ENCODE measurements at places on chromosomes 7 and 10.
A peak's percentile ranks its signal among the peaks of the same experiment; 100 is the strongest.

GRCh38 chr10:111208951-111209350, 132.1 kb downstream of the ADRA2A start:
- no peak for DNase-seq

- DNase-seq = no peak
Observed at GRCh38 chr10:11646450-11646849, 35.0 kb upstream of the USP6NL start.

- DNase-seq = no peak
Observed at GRCh38 chr10:77552252-77552651, 85.4 kb downstream of the KCNMA1 start.

DNA sequence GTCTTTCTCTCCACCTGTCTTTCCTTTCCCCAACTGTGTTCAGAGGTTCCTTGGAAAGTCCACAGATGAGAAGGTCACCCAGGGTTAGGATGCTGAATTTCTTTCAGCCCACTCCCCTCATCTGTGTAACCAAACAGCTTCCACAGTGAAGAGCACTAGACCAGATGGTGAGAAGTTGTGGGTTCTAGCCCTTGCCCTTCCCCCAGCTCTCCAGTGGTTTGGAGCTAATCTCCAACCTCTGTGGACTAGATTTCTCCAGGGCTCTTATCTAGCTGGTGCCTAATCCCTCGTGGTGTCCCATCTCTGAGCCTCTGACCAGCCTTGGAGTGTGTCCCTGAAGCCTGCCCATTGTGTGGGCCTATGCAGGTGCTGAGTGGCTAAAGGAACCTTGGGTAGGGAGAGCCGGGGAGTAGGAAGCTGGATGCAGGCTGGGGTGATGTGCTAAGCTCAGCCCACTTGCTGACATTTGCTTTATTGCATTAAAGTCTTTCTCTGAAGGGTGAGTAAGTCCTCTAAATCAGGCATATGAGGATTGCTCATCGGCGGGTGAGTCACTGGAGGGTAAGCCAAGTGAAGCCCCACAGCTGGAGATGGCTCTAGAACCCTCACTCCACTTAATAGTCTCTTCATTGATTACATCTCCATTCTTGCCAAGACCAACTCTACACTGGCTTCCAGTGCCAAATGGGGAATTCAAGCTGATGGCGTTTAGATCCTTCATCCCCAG, 14.9 kb downstream of the DUSP5 start:
- peak; percentile 45 for DNase-seq

- DNase-seq = no peak
Observed at GRCh38 chr7:91570560-91570959, 306.3 kb downstream of the FZD1 start.

DNA sequence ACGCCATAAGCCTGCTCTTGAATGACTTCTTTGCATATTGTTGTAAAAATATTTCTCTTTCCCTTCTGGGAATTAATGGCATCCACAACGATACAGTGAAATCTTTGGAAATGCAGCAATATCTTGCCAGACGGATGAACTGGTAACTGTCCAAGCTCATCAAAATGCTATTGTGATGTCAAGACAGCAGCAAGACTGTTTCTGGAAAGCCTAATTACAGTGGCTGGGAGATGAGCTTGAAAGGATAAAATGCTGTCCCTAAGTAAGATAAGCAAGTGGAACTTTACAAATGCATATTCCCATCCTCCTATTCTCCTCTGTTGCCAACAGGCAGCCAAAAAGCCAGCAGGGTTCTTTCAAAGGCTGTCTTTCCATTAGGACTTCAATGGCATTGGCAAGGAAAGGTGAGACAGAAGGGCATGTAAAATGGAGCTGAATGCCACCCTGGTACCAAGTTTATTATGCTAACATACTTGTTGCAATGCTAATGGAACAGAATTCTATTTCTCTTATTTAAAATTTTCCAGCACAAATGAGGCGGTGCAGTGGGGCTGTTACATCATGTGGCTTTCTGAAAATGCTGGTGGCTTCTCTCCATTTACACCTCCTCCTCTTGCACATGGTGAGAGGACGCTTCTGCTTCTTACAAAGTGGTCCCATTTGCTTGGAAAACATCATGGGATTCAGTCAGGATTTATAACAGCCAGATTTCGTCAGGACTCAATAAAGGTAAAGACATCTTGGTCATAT, 178.3 kb upstream of the PTER start:
- DNase-seq = no peak

DNA sequence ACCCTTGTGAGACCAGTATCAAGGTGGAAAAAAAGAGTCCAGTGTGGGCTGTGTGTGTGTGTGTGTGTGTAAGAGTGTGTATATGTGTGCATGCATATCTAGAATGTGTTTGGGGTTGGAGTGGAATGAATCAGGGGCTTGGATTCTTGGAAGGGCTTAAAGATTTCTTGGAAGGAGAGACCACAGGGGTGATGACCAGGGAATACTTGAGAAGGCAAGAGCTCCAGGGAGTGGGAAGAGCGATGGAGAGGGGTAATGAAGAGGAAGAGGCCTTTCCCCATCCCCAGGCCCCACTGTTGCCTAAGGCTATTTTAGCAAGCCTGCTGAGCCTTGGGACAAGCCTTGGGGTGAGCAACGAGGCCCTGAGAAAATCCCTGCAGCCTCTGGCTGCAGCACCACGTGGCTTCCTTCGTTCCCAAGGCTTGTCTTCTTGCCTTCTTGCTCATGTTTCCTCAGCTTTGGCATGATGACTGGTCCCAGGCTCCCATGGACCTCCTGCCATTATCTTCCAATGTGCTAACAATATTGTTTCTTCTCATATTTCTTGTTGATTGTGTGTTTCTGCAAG, 663.4 kb downstream of the INHBA start:
- DNase-seq = no peak

GRCh38 chr10:30832001-30832748, 199.5 kb downstream of the ZNF438 start:
- no peak for DNase-seq

DNA sequence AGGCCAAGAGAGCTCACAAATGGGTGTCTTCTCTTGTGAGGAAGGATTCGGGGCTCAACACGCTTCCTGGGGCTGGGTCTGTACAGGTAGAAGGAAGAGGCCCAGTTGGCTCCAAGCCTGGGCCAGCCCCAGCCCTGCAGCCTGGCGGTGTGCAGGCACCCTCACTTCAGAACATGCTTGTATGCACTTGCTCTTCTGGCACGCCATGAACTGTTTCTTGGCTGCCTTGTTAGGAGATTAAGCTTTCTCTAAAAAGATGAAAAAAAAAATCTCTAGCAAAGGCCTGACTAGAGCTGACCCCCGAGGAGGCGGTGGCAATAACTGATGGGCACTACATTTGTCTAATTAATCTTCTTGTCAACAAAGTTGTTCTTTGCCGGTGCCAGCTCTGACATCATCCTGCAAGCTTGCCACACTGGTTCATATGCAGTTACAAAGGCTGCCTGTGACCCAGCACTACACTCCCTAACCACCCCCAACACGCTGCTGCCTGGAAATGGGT, 94.7 kb downstream of the WDR11 start:
- no peak for DNase-seq

DNA sequence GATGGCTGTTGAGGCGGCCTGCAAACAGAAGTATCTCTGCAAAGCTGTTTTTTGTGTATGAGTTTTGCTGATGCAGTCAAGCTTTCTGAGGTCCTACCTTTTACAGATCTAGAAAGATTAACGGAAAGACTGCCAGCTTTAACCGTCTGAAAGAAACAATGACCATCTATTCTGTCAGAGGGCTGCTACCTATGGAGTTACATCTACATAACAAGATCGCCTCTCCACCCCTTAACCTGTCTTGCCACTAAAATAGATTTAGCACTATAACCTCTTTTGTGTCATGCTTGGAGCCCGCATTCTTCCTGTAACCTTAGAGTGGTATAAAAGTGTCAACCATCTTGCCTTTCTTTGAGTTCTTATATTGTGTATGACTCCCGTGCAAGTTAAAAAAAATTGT, 291.2 kb downstream of the POM121L12 start:
- no peak for DNase-seq

DNA sequence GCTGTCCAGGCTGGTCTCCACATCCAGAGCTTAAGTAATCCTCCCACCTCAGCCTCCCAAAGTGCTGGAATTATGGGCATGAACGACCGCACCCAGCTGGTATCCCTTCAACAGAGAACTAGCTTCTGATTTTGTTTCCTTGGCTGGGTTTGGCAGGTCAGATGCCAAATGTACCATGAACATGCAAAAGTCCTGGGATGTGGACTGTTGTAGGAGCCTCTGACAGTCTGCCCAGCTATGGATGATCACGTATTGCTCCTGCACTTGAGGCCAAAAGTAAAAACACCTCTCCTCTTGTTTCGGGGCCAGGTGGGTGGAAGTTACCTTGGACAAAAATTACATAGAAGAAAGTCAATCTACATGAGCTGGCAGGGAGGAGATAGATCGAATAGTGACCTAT, 699.5 kb downstream of the TYW1 start:
- no peak for DNase-seq

GRCh38 chr10:3486346-3487065, 298.5 kb downstream of the KLF6 start:
- DNase-seq = no peak

DNA sequence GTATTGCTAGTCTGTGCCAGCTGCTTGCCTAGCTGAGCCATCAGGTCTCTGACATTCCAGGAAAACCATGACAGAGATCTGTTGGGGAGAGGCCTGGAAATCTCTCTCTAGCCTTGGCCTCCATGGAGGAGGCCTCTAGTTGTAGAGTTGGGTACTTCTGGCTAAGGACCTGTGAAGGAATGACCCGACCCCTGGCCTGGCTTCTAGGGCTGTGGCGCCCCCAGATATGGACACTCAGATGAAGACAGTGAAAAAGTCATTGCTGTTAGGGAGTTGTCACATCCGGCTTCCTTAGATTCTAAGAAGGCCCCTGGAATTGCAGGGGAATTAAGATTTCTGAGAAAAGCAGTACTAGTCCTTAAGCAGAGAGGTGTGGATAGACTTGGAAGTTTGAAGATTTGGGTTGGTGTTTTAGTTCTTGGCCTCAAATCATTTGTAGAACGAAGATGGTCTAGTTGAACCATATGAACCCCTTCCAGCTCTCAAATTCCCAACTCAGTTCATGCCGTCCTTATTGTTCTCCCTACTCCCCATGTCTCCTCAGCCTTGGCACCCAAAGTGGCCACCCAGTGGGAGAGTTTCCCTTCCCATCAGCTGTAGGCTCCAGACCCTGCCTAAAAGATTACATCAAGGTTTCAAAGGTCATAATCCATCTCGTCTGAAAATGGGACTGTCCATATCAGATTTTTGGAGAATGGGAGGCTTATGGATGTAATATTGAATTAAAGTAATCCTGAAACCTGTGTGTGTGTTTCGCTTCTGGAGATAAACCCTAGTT, 7.0 kb downstream of the HHEX start:
- DNase-seq = no peak

- no peak for DNase-seq
Observed at GRCh38 chr10:88457660-88458059, 125.5 kb downstream of the RNLS start.

GRCh38 chr10:71837098-71837827, 13.8 kb downstream of the PSAP start:
- no peak for DNase-seq

GRCh38 chr10:70461397-70462348, 16.9 kb upstream of the PALD1 start:
- peak; percentile 72 for DNase-seq

GRCh38 chr10:80321183-80321582, 31.7 kb upstream of the MAT1A start:
- DNase-seq = no peak

GRCh38 chr10:84537447-84537931, 209.1 kb downstream of the CCSER2 start:
- DNase-seq = no peak

DNA sequence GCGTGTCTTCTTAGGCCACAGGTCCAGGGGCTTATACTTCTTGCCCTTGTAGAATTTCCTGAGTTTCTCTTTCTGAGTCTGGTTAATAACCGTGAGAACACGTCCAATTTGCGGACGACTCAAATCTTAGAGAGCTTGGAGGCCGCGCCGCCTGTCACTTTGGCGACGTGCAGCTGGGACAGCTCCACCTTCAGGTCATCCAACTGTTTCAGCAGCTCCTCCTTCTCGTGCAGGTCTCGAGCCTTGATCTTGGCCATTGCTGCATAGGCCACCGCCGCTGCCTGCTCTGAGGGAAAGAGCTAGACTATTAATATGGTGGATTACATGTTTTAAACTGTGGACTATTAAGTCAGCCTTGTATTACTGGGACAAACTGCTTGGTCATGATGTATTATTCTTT, 26.9 kb downstream of the EVX1 start:
- DNase-seq = no peak

GRCh38 chr10:126175641-126176262, 212.5 kb downstream of the ADAM12 start:
- no peak for DNase-seq

DNA sequence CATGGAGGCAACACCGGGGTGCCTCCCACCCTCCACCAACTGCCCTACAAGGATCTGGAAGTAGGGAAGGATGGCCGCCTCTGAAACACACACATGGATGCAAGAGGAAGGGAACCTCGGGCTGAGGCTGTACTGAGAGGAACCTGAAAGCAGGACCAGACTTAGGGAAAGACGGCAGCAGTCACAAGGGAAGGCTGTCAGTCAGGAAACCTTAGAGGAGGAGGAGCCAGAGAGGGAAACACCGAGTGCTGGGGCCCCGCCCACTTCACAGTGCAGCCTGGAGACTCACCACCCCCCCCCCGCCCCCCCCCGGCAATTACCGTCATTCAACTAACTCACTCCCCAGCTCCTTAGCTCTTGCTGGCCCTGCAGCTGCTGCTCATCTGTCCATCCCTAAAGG, 2.5 kb downstream of the CYREN start:
- DNase-seq = no peak

GRCh38 chr7:40231796-40232195, 97.0 kb downstream of the SUGCT start:
- no peak for DNase-seq

DNA sequence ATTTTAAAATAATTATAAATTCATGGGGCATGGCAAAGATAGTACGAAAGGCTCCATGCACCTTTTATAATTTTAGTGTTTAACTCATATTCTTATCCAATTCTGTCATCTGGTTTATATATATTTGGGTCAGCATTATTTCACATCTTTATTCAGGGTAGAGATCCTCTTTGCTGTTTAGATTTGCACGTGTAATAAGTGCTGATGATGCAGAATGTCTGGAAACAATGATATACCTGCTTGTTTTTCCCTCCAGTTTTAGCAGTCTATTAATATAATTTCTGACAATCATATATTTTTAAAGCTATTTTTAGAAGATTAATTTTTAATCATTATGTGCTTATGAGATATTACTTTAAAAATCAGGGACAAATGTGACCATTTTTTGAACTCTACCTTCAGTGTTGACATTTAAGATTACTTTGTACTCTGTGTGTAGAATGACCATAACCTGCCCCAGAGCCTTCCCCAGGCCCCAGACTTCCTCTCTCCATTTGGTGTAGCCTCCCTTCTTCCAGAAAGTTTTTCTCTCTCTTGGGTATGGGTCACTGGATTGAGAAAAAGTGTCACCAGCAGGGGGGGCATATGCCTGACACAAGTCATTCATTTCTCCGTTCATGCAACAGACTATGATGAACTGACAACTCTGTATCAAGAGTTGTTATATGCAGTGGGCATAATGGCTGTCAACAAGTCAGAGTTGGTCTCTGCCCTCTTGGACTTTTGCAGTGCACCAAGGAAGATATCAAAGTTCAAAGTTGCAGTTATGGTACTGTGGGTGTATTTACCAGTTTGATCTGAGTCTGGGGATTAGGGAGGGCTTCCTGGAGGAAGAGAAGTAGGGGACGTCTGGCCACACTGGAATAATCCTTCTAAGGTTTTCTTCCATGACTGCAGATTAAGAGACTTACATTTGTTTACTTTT, 192.6 kb upstream of the CCDC6 start:
- DNase-seq = no peak

Measured in sciatic nerve (tissue), 2 donors.